ENCODE measurements at places on chromosomes 11 and 22.

- DNase-seq = no peak
These were observed 102.9 kb downstream of the MTNR1B start for GRCh38 chr11:93072229-93072914.

DNA sequence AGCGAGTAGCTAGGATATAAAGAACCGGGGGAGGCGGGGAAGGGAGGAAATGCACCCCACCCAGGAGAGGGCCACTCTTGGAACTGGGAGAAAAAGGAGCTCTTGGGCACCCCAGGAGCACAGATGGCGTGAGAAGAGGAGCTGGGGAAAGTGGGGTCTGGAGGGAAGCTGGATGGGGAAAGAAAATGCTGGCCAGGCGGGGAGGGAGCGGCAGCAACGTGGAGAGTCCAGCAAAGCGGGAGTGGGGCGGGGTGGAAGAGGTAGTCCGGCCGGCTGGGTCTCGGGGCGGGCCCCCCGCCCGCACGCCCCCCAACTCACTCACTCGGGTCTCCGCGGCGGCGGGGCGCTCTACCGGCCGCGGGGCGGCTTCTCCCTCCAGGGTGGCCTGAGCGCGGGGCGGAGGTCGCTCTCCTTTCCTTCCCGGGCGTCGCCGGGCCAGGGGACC, 522 bp downstream of the TOB2 start:
- no peak for DNase-seq

GRCh38 chr11:26909991-26910591, 83.8 kb upstream of the FIBIN start:
- no peak for DNase-seq

GRCh38 chr11:104073950-104074705, 37.7 kb downstream of the DDI1 start:
- DNase-seq = no peak

- DNase-seq = no peak
These were observed 14.5 kb downstream of the GUCD1 start for GRCh38 chr22:24540470-24540869.

GRCh38 chr11:115471367-115471766, 32.8 kb downstream of the CADM1 start:
- no peak for DNase-seq
